CD4-positive, alpha-beta T cell treated with Interleukin-1 beta for 1 hour (primary cell): ENCODE measurements at places on chromosomes 13 and 19.

- no peak for DNase-seq
Observed at GRCh38 chr13:52978989-52979388, 49.6 kb upstream of the OLFM4 start.

- DNase-seq = no peak
Observed at GRCh38 chr13:42229287-42229686, 42.7 kb upstream of the AKAP11 start.

DNA sequence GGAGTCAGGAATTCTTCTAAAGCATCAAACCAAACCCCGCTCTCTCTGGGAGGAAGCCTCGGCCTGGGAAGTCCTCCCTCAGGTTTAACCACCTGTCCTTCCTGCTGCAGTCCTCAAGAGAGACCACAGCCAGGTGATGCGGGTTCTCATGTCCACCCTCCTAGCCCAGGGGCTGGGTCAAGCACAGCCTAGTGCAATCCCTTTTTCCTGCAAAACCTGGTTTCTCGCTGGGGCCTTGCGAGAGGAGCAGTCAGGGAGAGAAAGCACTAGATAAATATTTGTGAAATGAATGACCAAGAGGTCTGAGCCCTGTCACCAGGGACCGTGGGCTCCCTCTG is 2.4 kb downstream of the SLC8A2 start:
- DNase-seq = no peak

GRCh38 chr13:31204592-31204991 is 4.8 kb downstream of the B3GLCT start:
- no peak for DNase-seq

DNA sequence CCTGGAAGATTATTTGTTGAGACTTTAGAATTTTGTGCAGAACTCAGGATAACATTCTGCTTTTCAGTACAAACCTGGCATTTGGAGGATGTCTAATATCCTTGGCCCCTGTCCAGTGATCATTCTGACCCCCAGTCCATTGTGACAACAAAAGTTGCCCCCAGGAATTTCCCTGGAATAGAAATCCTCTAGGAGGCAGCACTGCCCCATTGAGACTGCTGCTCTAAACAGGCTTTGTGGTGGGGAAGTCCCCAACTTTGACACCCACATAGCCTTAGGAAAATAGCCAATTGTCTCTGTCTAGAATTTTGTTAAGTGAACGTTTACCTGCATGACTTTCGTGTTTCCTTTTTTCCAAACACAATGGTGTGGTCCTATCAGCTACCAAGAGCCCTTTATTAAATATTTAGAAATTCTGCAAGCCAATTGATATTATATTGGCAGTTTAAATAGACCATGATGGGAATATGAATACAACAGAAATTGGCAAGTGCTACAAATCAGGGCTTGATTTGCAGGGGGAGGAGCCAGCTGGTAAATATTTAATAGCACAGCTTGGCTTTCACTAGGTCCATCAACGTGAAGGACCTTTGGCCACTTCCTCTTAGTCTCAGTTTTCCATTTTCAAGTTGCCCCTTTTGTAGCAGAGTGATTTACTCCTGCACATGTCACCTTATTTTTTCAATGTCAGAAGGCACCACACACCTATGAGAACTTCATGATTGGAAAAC is 451.7 kb downstream of the EFNB2 start:
- no peak for DNase-seq

GRCh38 chr13:78742659-78743058 is 83.7 kb upstream of the OBI1 start:
- no peak for DNase-seq
